Activated T-cell treated with anti-CD3 and anti-CD28 coated beads for 24 hours (primary cell): ENCODE measurements at places on chromosomes 3 and 15.

DNA sequence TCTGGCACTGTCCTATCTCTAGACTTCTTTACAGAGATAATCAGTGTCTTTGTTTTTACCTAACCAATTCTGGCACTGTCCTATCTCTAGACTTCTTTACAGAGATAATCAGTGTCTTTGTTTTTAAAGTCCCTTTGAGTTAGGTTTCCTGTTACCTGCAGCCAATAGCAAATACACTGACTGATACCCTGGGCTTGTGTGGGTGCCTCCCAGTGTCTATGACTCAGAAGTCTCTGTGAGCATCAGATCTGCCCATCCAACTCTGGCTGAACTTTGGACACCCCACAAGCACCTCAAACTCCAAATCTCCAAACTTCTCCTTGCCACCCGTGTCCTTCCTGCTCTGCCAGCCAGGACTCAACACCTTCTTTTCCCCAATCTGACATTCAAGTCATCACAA, 30.4 kb downstream of the SLC41A3 start:
- DNase-seq = no peak

GRCh38 chr15:79283252-79284048, 928 bp downstream of the ANKRD34C start:
- no peak for DNase-seq

- DNase-seq = no peak
Observed at GRCh38 chr15:90058775-90059174, 43.5 kb downstream of the IDH2 start.

GRCh38 chr3:46707601-46708011, 6.4 kb downstream of the TMIE start:
- no peak for DNase-seq

GRCh38 chr15:99495430-99496301, 70.1 kb upstream of the MEF2A start:
- no peak for DNase-seq

DNA sequence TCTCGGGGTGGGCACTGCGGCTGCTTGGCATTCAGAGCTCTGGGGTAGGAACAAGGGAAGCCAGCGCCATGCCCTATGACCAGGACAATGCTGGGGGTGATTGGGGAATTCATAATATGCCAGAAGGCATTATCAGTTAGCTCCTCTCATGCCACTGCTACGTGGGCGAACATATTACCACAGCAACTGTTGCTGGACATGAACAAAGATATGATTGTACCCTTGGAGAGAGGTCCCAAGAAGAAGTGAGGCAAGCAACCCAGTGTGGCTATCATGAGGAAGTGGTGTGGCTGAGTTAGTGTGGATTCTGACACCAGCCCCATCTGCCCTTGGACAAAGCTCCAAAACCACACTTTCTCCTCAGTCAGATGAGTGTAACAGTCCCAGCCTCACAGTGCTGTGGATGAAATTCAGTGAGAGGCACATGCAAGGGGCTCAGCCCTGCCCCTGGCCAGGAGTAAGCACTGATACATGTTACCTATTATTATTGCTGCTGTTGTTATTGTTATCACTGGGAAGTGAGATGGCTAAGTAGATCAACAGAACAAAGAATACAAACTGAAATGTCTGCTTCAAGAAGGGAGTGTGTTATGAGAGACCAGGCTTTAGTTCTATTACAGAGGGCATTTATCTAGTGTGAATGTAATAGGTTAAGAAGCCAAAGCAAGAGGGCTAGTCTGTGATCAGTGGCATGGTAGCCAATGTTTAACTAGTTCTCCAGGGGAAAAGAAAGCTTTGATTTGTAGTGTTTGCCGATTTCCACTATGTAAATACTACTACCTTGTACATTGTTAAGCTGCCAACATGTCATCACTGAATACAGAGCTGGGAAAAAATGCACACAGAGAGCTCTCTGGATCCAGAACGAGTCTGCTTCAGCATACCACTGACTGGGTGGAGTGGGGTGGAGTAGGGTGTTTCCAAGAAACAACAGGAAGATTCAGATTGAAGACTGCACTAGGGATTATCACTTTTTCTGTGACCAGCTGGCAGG, 222.3 kb upstream of the EIF1B start:
- no peak for DNase-seq
